ENCODE measurements at places on chromosomes 1 and 21.
A peak's percentile ranks its signal among the peaks of the same experiment; 100 is the strongest.

DNA sequence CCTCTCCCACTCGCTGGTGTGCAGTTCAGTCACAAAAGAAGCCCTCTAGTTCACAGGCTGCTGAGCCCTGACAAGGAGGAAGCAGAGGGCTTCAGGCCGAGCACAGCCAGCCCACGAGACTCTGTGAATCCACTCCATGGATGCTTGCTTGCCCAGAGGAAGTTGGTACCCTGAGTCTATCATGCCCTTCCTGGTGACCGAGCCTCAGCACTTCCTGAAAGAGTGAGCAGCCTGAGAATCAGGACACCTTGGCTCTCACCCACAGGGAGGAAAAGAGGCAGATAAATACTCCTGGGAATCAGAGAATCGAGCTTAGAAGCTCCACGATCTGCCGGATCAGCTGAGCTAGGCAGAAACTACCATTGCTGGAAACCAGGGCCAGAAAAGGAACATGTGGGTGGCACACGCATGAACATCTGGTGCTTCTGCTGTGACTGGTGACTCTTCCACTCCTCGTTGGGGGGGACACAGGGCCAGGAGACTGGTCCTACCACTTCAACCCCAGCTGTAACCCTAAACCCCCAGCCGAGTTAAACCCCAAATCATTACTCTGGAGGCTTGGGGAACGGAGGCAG is 376.3 kb upstream of the CAMK1G start:
- H3K27me3 ChIP-seq = peaks cover 61% of the 10 kb centered on the region
- no peaks in the 10 kb centered on the region for H3K36me3 ChIP-seq
- DNase-seq = no peak

DNA sequence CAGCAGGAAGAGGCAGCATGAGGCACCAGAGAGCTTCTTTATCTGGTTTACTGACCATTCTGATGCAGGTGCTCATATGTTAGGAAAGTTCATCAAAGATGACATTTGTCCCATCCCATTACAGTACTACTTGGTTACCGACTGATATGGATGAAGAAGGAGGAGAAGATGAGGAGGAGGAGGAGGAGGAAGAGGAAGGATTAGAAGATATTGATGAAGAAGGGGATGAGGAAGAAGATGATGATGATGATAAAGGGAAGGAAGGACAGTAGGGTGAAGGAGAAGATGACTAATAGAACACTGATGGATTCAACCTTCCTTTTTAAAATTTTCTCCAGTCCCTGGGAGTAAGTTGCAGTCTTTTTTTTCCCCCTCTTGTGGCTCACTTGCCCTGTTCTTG is 45.1 kb downstream of the ABL2 start:
- H3K4me1 ChIP-seq = peaks cover 23% of the 10 kb centered on the region
- H3K27me3 ChIP-seq = no peaks in the 10 kb centered on the region
- H3K4me3 ChIP-seq = no peak overlapping the region
- DNase-seq = no peak

DNA sequence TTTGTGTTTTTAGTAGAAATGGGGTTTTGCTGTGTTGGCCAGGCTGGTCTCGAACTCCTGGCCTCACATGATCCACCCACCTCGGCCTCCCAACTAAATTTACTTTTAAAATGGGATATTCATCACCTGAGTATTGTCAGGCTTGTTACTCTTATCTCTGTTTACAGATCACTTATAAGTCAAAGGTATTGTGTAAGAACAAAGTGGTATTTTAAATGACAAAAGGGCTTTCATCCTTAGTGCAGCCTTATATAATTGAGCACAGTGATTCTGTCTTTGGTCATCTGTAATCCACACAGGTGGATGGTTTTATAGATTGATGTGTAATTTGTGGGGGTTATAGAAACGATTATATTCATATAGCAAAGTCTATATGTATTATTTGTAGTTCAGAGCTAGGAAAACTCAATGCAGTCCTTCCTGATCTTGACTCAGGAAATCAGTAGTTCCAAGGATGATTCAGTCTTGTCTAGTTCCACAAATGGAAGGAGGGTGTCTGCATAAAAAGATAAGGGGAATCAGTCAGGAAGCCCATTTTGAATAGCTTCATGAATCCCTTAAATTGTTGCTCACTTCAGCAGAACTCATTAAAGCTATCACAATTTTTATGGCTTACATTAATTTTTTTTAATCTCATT is 34.6 kb downstream of the STXBP3 start:
- no peaks in the 10 kb centered on the region for H3K27me3 ChIP-seq
- H3K36me3 ChIP-seq = peaks cover 47% of the 10 kb centered on the region
- no peak for DNase-seq
- H3K4me3 ChIP-seq = no peak overlapping the region
- H3K27ac ChIP-seq = no peak overlapping the region

GRCh38 chr1:174165471-174166137 is 6.3 kb downstream of the RABGAP1L start:
- no peak for DNase-seq
- H3K27me3 ChIP-seq = no peaks in the 10 kb centered on the region
- peaks cover 2% of the 10 kb centered on the region for H3K36me3 ChIP-seq
- no peak overlapping the region for H3K4me3 ChIP-seq
- H3K4me1 ChIP-seq = peaks cover 4% of the 10 kb centered on the region

DNA sequence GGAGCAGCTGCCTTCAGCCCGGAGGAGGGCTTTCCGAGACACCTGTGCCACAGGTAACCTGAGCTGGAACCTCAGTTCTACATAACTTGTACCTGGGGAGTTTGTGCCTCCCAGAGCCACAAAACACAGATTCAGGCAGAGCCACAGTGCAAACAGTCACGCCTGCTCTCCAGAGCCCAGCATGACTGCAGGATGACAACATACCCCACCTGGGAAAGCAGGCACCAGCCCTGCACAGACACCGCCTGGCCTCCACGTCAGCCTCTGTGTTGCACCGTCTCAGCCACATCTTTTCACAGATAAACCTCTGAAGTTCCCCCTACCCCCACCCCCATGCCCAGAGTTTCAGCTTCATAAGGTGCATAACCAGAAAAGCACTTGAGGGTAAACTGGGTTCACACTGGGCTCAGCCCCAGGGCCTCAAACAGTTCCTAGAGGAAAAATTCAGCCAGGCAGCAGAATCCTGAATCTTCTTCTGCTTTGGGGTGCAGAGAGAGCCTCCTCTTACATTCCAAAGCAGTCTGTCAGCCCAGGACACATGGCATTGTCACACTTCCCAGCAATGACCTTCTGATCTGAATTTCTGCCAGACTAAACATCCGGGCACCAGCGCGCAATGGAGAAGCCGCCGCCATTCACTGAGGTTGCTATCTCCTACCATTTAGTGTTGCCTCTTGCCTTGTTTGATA is 229.5 kb downstream of the TOMM20 start:
- H3K27me3 ChIP-seq = no peaks in the 10 kb centered on the region
- H3K27ac ChIP-seq = no peak overlapping the region
- no peaks in the 10 kb centered on the region for H3K36me3 ChIP-seq
- no peak overlapping the region for H3K4me3 ChIP-seq
- DNase-seq = no peak

- H3K4me3 ChIP-seq = no peak overlapping the region
- peaks cover 19% of the 10 kb centered on the region for H3K4me1 ChIP-seq
- no peak for DNase-seq
Observed at GRCh38 chr1:82485591-82486369, 685.0 kb downstream of the ADGRL2 start.

- H3K27me3 ChIP-seq = peaks cover 32% of the 10 kb centered on the region
- no peaks in the 10 kb centered on the region for H3K36me3 ChIP-seq
- peaks cover 5% of the 10 kb centered on the region for H3K4me1 ChIP-seq
- no peak overlapping the region for H3K27ac ChIP-seq
- no peak overlapping the region for H3K4me3 ChIP-seq
- DNase-seq = no peak
Observed at GRCh38 chr1:54710434-54710833, 5.2 kb upstream of the TTC4 start.

GRCh38 chr21:44994695-44995342 is 55.0 kb downstream of the SLX9 start:
- H3K4me1 ChIP-seq = peaks cover under 1% of the 10 kb centered on the region
- no peak overlapping the region for H3K4me3 ChIP-seq
- no peaks in the 10 kb centered on the region for H3K36me3 ChIP-seq
- H3K27me3 ChIP-seq = no peaks in the 10 kb centered on the region
- DNase-seq = no peak

DNA sequence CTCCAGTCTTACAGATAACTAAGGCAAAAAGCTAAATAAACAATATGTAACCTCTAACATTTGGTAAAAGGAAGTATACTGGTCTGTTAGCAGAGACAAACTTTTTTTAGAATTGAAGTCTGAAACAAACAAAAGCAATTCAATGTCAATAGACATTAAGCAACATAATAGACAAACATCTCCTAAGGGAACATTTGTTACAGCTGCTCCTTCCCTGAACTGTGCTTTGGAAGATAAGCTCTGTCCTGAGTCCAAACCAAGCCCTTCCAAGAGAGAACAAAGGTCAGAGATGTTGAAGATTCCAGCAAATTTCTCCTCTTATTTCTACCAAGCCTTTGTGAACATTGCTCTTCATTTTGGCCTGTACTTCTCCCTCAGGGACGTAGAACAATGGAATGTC is 25.3 kb downstream of the FMO2 start:
- peak overlapping the region; percentile 38 for H3K27ac ChIP-seq
- no peak overlapping the region for H3K4me3 ChIP-seq
- DNase-seq = no peak
- no peaks in the 10 kb centered on the region for H3K36me3 ChIP-seq
- peaks cover 6% of the 10 kb centered on the region for H3K4me1 ChIP-seq

GRCh38 chr1:4755864-4756504 is 101.6 kb downstream of the AJAP1 start:
- H3K27ac ChIP-seq = no peak overlapping the region
- no peak overlapping the region for H3K4me3 ChIP-seq
- no peak for DNase-seq
- H3K27me3 ChIP-seq = no peaks in the 10 kb centered on the region

- no peaks in the 10 kb centered on the region for H3K36me3 ChIP-seq
- H3K27me3 ChIP-seq = peaks cover 12% of the 10 kb centered on the region
- no peaks in the 10 kb centered on the region for H3K4me1 ChIP-seq
- no peak overlapping the region for H3K27ac ChIP-seq
Observed at GRCh38 chr1:2429780-2430591, 17.6 kb upstream of the PEX10 start.

GRCh38 chr1:181205901-181206300 is 117.4 kb downstream of the IER5 start:
- peaks cover 44% of the 10 kb centered on the region for H3K27me3 ChIP-seq
- H3K27ac ChIP-seq = no peak overlapping the region
- DNase-seq = no peak

- H3K4me1 ChIP-seq = peaks cover 47% of the 10 kb centered on the region
- no peaks in the 10 kb centered on the region for H3K36me3 ChIP-seq
- DNase-seq = no peak
- no peak overlapping the region for H3K27ac ChIP-seq
- H3K4me3 ChIP-seq = no peak overlapping the region
Observed at GRCh38 chr1:153563483-153563901, 2.2 kb downstream of the S100A2 start.

DNA sequence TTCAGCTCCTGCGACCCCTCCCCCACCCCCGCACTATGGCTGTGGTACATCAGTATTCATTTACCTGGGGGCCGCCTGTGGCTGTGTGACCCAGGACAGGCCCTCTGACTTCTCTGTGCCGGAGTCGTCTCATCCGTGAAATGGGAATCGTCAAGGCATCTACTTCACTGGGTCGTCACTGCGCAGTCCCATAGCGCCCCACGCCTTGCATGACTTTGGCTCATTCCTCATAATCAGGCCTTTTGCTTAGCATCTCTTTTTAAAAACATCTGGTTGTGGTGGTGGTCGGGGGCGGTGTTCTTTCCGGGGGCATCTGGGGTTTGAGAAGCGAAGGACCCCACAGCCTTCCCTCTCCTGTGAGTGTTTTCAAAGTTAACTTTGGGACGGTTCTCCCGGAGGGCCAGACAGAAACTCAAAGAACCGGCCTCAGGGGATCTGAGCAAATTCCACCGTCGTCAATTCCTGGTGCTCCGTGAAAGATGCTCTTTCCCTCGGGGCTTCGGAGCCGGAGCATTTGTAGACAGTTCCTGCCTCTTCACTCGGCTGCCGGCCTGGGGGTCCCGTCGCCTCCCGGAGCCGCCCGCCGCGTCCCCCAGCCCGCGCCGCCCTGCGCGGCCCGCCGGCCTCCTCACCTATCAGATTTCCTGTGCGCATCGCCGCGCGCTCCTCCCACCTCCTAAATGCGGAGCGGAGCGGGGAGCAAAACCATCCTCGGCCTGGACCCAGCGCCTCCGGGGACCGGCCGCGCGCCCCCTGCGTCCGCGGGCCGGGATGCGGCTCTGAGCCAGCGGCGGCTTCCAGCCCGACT is at the start of gene B3GALT5:
Gene B3GALT5, plus strand, starts transcription at position 708 of the 808 bp plus-strand sequence. CDS start 47,620 bp downstream, outside the sequence.
- no peaks in the 10 kb centered on the region for H3K36me3 ChIP-seq
- H3K27ac ChIP-seq = no peak within 1 kb of the TSS
- DNase-seq = no peak
- peaks cover 17% of the 10 kb centered on the region for H3K4me1 ChIP-seq
- peak within 1 kb of the TSS; percentile 60 for H3K4me3 ChIP-seq

GRCh38 chr1:244920911-244921761 is 56.8 kb upstream of the HNRNPU start:
- H3K27ac ChIP-seq = no peak overlapping the region
- H3K27me3 ChIP-seq = no peaks in the 10 kb centered on the region
- no peak overlapping the region for H3K4me3 ChIP-seq
- DNase-seq = no peak
- no peaks in the 10 kb centered on the region for H3K36me3 ChIP-seq
- peaks cover 14% of the 10 kb centered on the region for H3K4me1 ChIP-seq

GRCh38 chr1:80533775-80534334 is 1266.9 kb upstream of the ADGRL2 start:
- DNase-seq = no peak
- peaks cover 23% of the 10 kb centered on the region for H3K4me1 ChIP-seq
- no peak overlapping the region for H3K4me3 ChIP-seq
- no peaks in the 10 kb centered on the region for H3K36me3 ChIP-seq
- no peaks in the 10 kb centered on the region for H3K27me3 ChIP-seq
- H3K27ac ChIP-seq = no peak overlapping the region

DNA sequence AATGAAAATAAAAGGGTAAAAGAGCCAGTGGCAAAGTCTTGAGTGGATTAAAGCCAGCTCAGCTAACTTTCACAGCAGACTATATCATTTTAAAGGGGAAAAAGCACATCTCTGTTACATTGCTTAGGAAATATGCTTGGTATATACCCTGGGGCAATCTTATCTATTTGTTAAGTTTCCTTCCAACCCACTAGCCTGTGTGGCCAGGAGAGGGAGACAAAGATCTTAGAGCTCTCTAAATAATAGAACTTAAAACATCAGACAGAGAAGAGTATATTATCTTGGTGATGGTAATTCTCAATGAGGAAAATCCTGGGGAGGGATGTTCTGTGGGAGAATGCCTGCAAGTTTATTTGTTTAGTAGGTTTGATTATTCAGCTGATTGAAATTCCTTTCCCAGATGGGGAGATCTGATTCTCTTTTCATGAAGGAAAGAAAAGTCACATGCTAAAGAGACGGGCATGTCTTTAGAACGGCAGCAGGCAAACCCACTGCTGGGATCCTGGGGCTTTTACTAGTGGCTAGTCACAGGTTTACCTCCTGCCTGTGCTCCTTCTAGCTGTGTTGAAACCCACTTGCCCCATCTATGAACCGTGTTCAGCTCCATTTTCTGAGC is 3.6 kb downstream of the KCNE2 start:
- no peak for DNase-seq
- no peak overlapping the region for H3K4me3 ChIP-seq
- H3K27ac ChIP-seq = no peak overlapping the region

- H3K4me1 ChIP-seq = no peaks in the 10 kb centered on the region
- H3K4me3 ChIP-seq = no peak overlapping the region
- DNase-seq = no peak
- no peak overlapping the region for H3K27ac ChIP-seq
Observed at GRCh38 chr1:68600049-68600661, 103.3 kb upstream of the DEPDC1 start.

- peaks cover 4% of the 10 kb centered on the region for H3K36me3 ChIP-seq
- peak within 1 kb of the TSS; percentile 82 for H3K27ac ChIP-seq
- H3K4me3 ChIP-seq = peak within 1 kb of the TSS; percentile 83
- peaks cover 32% of the 10 kb centered on the region for H3K4me1 ChIP-seq
Observed at GRCh38 chr21:45074048-45074817, at the start of gene ADARB1. Gene ADARB1, plus strand, starts transcription at chr21:45074580. Its CDS starts 97,077 bp downstream, at chr21:45171657.

All from chondrocyte (in vitro differentiated cells).